Posterior cingulate gyrus (tissue), 11 donors: ENCODE measurements at places on chromosomes 12 and 14.

GRCh38 chr14:68535404-68536017 lies 257.4 kb downstream of the ZFP36L1 start:
- no peak for DNase-seq

DNA sequence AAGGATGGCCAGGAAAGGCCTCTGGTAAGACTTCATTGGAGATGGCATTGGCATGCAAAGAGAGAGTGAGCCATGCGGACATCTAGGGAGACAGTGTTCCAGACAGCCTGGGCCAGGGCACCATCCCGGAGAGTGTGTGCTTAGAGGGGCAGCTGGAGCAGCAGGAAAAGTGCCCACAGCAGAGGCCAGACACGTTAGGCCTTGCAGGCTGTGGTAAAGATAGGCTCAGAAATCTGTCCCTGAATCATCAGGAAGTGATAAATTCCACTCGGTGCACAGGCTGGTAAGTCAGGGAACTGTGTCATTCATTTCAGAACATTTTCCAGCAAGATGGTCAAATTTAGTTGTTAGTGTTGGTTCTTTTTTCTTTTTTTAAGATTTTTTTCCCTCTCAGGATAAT lies 8.8 kb downstream of the GALNT16 start:
- DNase-seq: no peak

GRCh38 chr12:122646517-122647217 lies 56.5 kb downstream of the HCAR2 start:
- DNase-seq: no peak

- DNase-seq: no peak
Observed at GRCh38 chr12:65259501-65259900, 19.0 kb upstream of the MSRB3 start.

GRCh38 chr12:28893365-28893764 lies 255.7 kb upstream of the FAR2 start:
- no peak for DNase-seq
